ENCODE measurements at places on chromosomes 5 and 9.

DNA sequence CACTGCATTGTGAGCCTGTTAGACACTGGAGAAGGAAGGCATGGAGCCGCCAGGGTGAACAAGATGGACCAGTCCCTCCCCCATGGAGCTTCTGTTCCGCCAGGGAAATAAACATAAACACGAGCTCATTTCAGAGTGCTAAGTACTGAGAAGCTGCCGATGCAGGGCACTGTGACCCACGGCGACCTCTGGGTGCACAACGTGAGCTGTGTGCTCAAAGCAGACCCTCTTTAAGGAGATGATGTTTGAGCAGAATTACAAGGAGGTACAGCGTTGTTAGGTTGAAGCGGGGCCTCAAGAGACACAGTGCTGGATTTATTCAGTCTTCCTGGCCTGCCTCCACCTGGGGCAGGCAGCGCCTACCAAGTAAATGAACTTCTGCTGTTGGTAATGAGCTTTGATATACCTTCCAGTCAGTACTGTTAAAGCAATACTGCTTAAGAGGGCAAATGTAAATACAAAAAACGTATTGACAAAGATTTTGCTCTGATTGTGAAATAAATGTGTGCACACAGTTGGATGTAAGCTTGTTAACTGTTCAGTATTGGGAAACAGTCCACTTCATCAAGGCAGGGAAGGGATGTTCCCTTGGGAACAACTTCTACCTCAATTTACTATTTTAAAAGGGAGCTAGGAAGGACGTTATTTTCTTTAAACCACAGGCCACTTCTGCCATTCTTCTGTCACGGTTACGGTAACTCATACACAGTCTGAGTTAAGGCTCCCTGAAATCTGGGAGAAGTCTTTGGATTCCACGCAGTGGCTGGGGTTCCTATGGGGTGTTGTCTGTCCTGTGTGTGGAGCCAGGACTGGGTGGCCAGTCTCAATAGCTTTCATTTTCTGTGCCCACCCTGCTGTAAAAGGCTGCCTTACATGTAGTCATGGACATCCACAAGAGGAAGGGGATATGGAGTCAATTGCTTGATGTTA is 48.9 kb upstream of the DMRT1 start:
- DNase-seq: no peak

GRCh38 chr5:110478895-110479294 is 247.6 kb downstream of the TMEM232 start:
- DNase-seq: no peak

DNA sequence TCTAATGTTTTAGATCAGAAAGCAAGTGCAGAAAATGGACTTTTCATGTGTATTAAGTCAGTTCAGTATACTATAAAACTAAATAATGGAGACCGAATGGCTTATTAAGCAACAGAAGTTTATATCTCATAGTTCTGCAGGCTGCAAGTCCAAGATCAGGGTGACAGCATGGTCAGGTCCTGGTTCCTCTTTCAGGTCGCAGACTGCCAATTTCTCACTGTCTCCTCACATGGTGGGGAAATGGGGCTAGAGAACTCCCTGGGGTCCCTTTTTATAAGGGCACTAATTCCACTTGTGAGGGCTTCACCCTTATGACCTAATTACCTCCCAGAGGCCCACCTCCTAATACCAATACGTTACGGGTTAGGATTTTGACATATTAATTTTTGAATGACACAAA is 48.7 kb downstream of the RICTOR start:
- no peak for DNase-seq

DNA sequence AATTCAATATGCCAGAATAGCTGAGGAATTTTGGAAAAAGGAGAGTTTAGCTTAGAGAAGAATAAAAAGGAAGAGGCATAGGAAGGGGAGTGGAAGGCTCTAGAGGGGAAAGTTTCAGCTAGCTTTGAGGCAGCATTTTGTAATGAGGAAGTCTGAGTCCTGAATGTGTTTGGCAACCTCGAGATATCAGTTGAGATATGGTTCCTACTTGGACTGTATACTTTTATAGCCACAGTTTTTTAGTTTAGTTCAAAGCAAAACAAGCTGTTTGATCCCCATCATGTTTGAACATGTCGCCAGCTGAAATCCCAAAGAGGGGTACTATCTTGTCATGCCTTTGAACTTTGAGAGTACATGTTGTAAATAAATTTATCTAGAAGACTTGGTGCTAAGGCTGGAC is 559.0 kb upstream of the FTMT start:
- no peak for DNase-seq

DNA sequence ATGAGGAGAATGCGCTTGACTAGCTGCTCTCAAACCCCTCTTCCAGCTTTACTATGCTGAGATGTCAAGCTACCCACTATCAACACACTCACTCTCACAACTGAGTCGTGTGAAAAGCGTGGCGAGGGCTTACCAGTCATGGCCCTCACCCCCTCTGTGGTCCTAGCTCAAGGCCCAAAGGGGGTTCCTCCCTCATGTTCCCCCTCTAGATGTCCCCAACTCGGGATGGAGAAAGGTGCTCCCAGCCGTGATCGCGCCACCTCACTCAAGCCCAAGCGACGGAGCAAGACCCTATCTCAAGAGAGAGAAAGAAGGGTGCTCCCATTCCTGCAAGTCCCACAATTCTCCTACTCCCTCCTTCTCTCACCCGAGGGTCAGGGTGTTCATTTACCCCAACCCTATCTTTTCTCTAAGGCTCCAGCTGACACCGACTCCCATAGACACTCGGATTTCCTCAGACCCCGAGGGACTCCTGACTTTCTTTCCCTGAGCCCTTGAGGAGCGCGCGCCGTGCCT is 559 bp downstream of the SLC38A9 start:
- no peak for DNase-seq

- DNase-seq: no peak
Measured at GRCh38 chr5:140312067-140312790, 9.3 kb upstream of the PFDN1 start.

GRCh38 chr5:105952875-105953274 is 1717.9 kb downstream of the EFNA5 start:
- no peak for DNase-seq

- DNase-seq: no peak
Measured at GRCh38 chr9:76891874-76892273, 14.0 kb downstream of the PRUNE2 start.

GRCh38 chr5:74257645-74258313 is 382.7 kb downstream of the ENC1 start:
- no peak for DNase-seq

- no peak for DNase-seq
Measured at GRCh38 chr9:96219026-96219899, 82.7 kb downstream of the HSD17B3 start.

DNA sequence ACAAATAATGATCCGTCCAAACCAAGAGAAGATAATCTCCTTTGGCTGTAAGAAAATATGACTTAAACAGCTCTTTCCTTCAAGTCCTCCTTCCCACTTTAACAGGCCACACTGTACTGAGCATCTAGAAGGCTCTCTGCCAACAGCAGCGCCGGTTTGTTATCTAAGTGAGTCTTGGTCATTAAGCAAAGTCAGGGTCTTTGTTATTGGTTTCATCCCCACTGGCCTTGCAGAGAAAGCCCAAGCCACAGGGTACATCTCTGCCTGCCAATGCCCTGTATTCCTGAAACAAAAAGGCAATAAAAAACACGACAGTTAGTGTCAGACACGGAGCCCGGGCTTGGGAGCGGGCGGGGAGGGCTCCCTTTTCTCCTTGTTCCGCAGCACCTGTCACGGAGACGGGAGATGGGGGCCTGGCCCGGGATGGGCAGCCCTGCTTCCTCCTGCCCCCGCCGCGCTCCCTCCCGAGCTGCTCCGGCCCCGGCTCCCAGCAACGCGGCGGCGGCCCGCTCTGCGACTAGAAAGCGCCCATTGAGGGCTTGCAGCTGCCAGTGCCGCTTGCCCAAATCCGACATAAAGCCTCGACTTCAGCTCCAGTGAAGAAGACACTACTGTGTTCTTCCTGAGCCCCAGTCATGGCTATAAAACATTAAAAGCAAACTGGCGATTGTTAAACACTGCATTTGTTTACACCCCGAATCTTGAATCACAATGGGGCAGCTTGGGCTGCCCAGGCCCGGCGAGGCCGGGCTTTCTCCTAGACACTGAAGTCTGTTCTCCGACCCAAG is 28.1 kb upstream of the PIK3R1 start:
- no peak for DNase-seq

DNA sequence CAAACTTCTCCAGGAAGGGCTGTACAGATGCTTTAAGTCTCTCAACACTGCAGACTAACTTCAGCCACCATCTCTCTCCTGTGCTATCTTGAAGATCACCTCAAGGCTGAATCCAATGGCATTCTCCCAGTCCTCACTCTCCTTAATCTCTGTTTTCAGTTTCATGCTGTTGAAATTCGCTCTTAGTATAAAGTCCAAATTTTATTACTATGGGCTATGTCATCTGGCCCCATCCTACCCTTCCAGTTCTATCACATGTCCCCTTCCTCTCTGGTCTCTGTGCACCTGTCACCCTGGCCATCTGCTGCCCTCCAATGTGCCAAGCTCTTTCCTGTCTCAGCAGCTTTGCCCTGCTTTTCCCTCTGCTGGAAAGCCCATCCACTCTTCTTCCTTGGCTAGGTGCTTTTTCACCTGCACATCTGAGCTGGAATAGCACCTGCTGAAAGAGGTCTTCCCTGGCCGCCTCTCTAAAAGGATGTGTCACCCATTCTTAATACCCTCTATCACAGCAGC is 284.7 kb upstream of the MAP3K1 start:
- DNase-seq: no peak

GRCh38 chr5:80193401-80193800 is 62.4 kb downstream of the SERINC5 start:
- DNase-seq: no peak

DNA sequence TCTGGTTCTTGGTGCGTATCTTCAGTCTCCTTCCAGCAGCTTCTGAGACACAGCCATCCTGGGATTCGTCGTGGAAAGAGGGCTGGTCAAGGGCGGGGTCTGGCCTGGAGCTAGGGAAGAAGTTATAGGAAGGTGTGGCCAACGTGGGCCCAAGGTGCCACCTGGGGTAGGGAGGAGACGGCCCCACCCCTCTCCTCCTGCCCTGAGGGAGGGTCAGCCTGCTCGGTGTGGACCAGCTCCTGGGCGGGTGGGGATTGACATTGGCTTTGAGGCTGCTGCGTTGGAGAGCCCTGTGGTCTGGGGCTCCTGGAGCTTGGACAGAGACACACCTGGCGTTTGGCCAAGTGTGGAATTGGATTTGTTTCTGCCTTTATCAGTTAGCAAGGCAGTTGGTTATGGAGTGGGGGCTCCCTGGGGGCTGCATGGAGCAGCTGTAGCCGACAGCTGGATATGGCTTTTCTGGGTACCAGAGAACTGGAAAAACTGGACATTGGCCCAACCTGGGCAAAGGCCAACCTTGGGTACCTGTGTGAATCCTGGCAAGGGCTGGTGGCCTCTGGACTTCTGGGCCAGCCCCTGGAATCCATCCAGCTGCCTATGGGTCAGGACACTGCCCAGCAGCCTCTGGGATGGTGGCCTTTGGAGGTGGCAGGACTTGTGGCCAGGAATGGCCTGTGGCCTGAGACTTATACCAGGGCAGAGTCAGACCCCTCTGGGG is 75.7 kb upstream of the PPP1R26 start:
- no peak for DNase-seq

- DNase-seq: no peak
Measured at GRCh38 chr5:39665328-39665727, 240.5 kb upstream of the DAB2 start.

DNA sequence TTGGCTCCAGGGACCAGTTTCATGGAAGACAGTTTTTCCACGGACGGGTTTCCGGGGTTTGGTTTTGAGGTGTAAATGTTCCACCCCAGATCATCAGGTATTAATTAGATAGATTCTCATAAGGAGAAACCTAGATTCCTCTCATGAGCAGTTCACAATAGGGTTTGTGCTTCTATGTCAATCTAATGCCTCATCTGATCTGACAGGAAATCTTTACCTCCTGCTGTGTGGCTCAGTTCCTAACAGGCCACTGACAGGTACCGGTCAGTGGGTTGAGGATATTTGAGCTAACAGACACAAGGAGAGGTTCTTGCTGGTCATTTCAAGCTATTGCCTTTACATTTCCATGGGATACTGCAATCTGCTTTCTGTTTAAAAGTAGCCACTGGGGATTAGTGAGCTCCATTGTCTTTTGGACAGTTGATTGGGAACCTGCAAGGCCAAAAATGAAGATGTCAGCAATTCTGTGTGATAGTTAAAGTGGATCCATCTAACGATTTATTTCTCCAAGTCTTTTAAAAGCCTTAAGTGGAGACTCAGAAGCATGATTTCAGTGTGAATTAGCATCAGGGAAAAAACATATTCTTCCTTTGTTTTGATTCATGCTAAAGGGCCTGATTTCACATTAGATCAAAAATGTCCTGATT is 38.6 kb downstream of the MRPS30 start:
- DNase-seq: no peak

DNA sequence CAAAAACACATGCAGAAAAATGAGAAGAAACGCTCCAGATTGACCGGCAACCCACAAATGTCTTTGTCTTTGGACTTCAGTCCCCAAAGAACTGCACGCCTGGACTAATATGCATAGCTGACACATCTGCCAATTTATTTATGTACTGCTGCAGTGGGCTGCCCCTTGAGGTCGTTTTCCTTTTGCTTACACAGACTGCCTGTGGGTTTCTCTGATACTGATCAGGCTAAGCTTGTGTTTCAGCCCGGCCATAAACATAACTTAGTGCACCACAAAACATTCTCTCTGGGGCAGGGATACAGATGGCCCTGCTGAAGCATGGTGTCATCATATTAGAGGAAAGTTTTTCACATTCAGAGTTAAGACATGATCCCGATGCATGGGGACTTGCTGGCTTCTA is 75.4 kb downstream of the NUDT12 start:
- no peak for DNase-seq

DNA sequence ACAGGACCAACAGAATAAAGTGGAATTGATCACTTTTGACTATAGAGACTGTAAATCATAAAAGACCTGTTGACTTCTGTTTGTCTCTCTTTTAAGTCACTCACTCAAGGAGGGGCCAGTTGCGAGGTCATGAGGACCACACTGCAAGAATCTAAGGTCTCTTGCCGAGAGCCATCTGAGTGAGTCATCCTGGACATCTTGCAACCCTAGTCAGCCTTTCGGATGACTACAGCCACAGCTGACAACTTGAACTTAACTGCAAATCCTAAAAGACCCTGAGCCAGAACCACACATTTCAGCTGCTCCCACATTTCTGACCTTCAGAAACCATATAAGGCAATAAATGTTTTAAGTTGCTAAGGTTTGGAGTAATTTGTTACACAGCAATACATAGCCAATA is 129.7 kb upstream of the RAD23B start:
- DNase-seq: no peak

DNA sequence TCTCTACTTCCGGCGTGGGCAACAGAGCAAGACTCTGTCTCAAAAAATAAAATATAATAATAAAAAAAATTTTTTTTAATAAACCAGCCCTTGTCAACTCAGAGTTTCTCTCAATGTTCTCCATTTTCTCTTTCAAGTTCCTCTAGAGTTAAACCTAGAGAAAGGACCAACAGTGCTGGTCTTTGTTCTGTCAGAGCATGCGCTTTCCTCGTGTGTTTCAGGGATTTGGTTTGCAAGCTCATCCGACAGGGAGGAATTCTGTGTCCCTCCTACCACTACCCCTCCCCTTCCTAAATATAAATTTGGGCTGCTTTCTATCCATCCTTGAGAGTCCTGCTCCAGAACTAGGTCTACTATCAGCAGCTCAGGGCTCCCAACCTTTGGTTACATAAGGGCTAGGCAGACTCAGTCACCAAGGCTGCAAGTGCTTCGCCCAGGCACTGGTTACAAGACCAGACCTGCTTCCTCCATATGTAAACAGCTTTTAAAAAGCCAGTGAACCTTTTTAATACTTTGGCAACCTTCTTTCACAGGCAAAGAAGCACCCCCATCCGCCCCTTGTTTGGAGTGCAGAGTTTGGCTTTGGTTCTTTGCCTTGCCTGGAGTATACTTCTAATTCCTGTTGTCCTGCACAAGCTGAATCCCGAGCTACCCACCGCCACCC is 13.5 kb downstream of the SETX start:
- DNase-seq: no peak

GRCh38 chr5:107442452-107442851 is 228.3 kb downstream of the EFNA5 start:
- no peak for DNase-seq

Data from stimulated activated CD8-positive, alpha-beta memory T cell treated with anti-CD3 and anti-CD28 coated beads, Interleukin-2, amount 100 ng/mL, for 1 hour (primary cell).